ENCODE measurements at places on chromosomes 2 and 18.

DNA sequence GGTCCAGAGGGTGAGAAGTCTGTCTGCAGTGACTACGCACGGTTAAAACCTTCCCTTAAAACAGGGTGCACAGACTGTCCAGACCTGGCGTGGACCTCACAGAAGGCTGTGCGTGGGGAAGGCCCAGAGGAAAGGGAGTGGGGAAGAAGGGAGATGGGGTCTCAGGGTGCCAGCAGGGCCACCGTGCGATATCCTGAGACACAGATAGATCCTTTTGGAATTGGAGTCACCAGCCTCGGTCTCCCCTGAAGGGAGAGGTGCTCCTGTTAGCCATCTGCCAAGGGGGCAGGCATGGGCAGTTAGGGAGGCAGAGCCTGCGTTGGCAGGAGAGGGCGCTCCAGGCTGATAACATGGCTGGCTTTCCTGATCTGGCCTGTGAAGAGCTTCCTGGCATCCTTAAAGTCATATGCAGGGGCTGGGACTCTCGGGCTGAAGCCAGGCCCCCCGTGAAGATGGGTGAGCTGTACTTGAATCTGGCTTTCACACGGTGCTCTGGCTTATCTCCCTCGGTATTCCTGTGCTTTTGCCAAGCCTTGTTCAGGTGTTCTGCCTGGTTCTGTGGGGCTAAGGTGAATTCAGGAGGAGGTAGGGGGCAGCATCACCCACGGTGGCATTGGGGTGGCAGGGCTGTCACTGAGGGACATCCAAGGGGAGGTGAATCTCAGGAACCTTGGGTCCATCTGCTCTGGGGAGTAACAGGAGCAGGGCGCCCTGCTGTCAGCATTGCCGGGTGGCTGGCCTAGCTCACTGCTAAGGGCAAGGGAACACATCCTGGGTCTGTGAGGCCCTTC is 107.2 kb upstream of the SMAD2 start:
- no peak for DNase-seq

DNA sequence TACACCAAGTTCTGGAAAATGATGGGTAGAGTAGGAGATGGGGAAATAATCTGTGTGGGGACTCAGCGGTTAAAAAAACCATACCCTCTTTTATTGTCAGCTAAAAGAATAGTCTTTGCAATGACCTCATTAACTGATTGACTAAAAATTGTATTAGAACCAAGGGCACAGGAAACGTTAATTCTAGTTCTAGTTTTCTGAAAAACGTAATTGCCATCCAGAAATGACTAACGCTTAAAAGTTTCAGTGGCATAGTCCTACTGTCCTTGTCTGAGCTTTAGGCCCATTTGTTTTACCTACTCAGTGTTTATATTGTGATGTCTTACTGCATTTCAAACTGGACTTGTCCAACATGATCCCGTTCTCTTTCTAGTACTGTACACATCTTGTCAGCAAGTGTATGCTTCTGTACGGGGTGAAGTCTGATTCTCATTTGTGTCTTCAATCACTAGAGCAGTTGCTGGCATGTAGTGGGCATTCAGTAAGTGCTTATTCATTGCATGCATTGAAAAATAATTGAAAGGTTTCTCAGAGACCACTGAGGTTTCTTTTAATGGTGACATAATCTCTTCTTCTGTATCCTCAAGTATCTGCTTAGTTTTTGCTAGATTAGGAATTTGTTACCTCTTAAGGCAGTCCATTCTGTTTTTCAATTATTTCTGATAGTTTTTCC is 81.5 kb downstream of the ZNF407 start:
- no peak for DNase-seq

DNA sequence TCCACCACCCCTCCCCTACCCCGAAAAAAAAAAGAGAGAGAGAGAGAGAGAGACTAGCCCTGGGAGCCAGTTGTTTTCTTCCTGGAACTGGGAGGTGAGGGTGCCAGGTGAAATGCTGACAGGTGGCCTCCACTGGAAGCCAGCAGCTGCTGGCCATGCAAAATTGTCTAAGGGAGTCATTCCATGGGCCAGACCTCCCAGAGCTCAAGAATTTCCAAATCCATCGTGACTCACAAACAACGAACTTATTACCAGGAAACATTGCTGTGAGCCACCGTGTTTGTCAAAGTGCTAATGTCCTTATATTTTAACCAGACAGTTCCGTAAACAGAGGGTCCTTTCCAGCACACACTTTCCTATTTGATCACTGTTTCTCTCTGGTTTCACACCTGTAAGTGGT is 68.5 kb upstream of the PID1 start:
- no peak for DNase-seq

- DNase-seq = no peak
Measured at GRCh38 chr2:234912437-234912836, 39.4 kb upstream of the SH3BP4 start.

DNA sequence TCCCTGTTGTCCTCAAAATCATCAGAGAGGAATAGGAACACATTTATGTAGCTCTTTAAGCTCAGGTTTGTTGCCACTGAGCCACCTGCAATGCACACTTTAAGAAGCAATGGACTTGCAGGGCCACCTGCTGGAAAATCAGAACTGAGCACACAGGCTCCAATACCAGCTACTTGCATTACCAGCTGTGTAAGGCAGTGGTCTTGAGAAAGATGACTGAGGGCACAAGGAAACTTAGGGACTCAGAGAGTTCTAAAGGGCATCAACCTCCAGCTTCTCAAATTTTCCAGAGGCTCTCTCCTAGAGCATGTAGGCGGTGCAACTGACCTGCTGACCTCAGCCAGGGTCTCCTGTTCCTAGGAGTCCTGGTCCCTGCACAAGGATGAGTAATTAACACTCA is 2.5 kb upstream of the CNDP2 start:
- DNase-seq = no peak

DNA sequence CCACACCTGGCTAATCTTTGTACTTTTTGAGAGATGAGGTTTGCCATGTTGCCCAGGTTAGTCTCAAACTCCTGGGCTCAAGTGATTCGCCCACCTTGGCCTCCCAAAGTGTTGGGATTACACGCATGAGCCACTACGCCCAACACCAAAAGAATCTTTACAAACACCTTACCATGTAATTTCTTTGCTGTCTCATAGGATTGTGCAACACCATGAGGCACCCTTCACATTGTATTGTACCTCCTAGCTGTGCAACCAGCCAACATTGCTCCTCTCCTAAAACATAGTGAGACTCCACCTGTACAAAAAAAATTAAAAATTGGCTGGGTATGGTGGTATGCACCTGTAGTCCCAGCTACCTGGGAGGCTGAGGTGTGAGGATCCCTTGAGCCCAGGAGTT is 3.1 kb upstream of the MFSD6 start:
- DNase-seq = no peak

Measured in AG09309 (cell line).